Iris pigment epithelial cell (primary cell): ENCODE measurements at places on chromosomes 2 and 18.

DNA sequence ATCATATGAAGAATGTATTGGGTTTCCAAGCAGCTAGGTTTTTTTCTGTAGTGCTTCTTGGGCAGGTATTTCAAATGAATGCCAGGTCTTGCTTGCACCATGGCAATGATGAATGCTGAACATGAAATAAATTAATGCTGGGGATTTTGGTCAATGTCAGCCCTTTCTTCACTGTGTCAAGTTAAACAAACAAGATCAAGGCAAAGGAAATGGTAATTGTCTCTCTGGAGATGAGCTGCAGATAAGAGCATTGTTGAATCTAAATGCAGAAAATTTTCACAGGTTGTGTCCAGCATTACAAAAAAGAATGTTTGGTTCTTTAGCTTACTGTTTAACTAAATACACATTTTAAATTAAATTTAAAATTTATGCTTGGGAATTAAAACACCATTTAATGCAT is 144.3 kb downstream of the GPD2 start:
- DNase-seq: no peak

- DNase-seq: no peak
Observed at GRCh38 chr18:75531851-75532459, 104.5 kb upstream of the SMIM21 start.

DNA sequence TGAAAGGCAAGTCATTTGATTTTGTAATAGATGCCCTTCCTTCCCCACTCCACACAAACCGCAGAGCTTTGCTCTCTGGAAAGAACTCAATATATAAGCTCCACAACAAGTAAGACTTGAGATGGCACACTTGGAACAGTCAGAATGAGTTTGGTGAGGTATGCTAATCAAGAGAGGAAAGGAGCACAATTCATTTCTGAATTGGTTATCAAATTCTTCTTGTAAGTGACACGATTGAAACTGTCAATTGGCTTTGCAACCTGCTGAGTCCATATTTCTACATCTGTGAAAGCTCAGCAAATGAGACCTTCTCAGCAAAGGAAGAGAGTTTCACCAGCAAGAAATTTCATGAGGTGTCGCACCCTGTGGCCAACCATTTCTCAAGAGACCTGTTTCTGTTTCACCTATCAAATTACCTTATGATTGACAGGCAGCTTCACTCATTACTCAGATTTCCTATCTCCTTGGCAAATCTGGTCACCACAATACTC is 19.1 kb downstream of the CTLA4 start:
- no peak for DNase-seq

DNA sequence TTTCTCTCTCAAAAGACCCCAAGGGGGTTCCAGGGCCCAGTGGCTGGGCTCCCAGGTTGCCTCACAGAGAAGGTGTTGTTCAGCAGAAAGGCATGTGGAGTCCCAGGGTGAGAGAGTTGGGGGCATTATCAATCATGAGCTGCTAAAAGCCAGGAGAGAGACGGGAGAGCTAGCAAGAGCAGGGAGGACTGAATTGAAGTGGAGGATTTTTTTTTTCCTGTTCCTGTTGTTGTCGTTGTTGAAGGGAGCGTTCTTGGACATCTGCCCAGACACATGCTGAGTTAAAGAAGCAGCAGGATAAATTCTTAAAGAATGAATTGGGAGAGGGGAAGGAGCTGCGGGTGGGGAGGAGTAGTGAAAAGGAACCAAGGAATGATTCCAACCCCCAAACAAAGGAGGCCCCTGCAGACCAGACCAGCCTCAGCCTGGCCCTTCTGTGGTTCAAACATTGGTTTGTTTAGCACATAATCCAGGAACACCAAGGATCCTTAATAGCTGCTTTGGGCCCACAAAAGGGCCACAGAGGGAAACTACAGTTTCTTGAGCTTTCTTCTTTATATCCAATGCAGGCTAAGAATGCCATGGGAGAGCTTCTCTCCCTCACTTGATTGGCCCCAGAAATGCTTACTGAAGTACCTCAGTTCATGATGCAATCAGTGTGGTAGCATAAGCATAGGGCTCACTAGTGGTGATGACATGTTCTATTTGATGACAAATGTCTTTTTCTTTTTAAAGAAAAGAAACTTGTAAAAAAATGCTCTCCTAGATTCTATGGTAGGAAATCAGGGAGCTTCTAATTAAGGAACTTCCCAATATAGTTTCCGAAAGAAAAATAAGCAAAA is 146.0 kb downstream of the SETBP1 start:
- DNase-seq: peak; percentile 86

GRCh38 chr2:111226876-111227700 is 106.4 kb downstream of the BCL2L11 start:
- DNase-seq: peak; percentile 48

- peak; percentile 78 for DNase-seq
Observed at GRCh38 chr2:18834341-18834740, 245.0 kb upstream of the NT5C1B start.

DNA sequence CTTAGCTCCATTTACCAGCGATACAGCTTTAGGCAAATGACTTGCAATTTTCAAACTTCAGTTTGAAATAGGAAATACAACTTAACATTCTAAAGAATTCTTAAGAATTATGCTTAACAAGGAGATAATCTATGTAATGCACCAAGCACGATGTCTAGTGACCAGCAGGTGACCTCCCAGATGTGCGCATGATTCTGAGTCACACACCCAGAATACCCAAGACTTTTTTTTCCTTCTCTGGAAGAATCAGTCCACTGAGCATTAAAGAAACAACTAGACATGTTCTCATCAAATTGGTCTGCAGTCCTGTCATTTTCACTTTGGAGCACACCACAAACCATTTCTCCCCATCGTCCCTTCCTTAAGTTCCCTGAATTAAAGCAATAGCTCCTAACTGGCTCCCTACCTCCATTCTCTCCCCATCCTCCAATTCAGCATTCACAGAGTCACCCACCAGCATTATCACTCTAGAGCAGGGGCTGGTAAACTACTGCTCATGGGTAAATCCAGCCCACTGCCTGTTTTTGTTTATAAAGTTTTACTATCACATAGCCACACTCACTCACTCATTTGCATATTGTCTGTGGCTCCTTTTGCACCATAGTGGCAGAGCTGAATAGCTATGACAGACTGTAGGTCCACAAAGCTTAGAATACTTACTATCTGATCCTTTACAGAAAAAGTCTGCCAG is 13.2 kb downstream of the EVA1A start:
- DNase-seq: peak; percentile 94
